ENCODE measurements at places on chromosomes 6 and 20.

GRCh38 chr6:3326184-3326971 is 67.6 kb downstream of the PSMG4 start:
- DNase-seq, result no peak

GRCh38 chr6:35719830-35720733 is 16.8 kb upstream of the ARMC12 start:
- peak; percentile 48 for DNase-seq

DNA sequence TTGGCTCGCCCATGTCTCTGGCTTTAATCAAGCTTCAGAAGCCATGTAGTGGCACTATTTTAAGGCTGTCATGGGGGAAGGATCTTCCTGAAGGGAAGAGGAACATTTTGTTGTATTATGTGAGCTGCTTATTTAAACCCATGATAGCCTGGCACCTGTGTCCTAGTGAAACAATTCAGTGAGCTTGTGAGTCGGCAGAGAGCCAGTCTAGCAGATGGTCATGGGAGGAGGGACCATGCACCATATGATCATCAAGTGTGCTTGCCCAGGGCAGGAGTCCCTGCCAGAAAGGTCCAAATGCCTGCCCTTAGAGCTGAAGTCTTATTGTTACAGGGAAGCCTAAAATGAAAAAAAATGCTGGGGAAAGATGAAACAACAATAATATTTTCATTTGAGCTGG is 132.9 kb downstream of the PRDM13 start:
- no peak for DNase-seq

DNA sequence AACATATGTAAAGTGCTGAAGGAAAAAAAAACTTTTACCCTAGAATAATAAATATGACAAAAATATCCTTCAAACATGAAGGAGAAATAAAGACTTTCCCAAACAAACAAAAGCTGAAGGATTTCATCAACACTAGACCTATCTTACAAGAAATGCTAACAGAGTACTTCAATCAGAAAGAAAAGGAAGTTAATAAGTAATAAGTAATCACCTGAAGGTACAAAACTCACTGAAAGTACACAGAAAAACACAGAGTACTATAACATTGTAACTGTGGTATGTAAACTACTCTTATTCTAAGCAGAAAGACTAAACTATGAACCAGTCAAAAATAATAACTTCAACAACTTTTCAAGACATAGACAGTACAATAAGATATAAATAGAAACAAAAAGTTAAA is 61.4 kb upstream of the MTRF1L start:
- DNase-seq, result no peak

GRCh38 chr20:12086359-12086758 is 168.7 kb downstream of the BTBD3 start:
- DNase-seq, result no peak

DNA sequence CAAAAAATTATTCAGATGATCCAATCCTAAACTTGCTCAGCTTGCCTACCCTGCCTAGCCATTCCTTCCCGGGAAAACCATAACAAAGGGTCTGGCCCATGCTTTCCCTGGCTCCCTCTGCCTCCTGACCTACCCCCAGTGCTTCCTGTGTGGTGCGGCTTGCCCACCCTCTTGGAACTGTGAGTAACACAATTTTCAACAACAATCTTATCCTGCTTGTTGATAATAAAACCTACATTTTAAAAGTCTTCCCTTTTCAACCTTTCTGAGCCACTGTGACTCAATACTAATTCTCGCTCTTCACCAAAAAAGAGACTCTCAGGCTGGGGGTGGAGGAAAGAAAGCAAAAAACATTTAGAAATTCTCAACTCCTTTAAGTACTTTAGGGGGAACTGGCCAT is 18.0 kb downstream of the EXOC2 start:
- DNase-seq, result peak; percentile 22

GRCh38 chr6:53310771-53311585 is 37.8 kb downstream of the ELOVL5 start:
- no peak for DNase-seq

DNA sequence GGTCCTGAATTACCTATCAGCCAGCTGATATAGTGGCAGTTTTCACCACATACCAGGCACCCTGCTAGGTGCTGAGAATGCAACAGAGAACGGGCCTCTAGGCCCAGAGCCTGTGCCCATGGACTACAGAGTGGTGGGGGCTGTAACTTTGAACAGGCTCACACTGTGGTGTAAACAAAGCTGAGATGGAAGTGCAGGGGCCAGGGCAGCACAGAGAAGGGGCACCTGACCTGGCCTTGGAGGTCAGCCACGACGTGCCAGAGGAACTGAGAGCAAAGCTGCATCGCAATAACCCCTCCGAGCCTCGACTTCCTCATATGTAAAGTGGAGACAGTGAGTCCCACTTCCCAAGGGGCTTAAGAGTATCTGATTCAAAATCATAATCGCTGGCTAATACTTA is 105.8 kb downstream of the MAFB start:
- no peak for DNase-seq

DNA sequence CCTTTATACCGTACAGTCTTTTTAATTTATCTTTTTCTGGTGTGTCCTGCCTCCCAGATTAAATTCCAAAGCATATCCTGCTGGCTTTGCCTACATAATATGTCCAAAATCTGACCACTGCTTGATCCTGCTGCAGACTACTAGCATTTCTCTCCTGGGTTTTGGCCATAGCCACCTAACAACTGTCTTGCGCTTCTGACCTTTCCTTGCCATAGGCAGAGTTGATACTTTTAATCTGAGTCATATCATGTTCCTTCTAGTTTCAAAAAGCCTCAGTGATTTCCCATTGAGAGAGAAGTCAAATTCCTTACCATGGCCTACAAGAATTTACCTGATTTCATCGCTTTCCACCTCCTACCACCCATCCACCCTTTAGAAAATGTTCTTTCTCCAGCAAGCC is 104.8 kb downstream of the BCKDHB start:
- peak; percentile 33 for DNase-seq

DNA sequence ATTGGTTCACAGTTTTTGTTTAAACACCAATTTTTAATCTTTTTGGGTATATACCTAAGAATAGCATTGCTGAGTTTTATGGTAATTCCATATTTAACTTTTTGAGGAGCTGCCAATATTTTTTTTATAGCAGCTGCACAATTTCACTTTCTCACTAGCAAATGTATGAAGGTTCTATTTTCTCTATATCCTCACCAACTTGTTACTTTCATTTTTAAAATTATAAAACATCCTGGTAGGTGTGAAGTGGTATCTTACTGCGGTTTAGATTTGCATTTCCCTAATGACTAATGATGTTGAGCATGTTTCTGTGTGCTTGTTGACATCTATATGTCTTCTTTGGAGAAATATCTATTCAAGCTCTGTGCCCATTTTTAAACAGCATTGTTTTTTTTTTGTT is 452.1 kb downstream of the GRIK2 start:
- no peak for DNase-seq

- peak; percentile 63 for DNase-seq
Observed at GRCh38 chr20:8127553-8128255, 4.4 kb upstream of the PLCB1 start.

DNA sequence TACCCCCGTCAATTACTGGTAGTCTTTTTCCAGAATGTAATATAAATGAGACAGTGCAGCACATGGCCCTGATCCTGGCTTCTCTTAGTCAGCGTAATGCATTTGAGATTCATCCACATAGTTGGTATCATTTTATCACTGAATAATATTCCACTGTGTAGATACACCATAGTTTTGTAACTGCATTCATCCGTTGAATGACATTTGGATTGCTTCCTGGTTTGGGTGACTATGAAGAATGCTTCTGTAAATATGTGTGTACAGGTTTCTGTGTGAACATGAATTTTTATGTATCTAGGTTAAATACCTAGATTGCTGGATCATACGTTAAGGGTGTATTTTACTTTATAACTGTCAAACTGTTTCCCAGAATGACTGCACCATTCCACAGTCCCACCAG is 62.6 kb upstream of the STMND1 start:
- DNase-seq, result no peak

GRCh38 chr6:7976485-7977056 is 66.0 kb upstream of the TXNDC5 start:
- no peak for DNase-seq

- DNase-seq, result no peak
Observed at GRCh38 chr6:36075656-36076055, 48.0 kb downstream of the MAPK14 start.

GRCh38 chr20:47444584-47444983 is 57.1 kb upstream of the NCOA3 start:
- DNase-seq, result no peak
